ENCODE measurements at places on chromosomes 5 and 9.

DNA sequence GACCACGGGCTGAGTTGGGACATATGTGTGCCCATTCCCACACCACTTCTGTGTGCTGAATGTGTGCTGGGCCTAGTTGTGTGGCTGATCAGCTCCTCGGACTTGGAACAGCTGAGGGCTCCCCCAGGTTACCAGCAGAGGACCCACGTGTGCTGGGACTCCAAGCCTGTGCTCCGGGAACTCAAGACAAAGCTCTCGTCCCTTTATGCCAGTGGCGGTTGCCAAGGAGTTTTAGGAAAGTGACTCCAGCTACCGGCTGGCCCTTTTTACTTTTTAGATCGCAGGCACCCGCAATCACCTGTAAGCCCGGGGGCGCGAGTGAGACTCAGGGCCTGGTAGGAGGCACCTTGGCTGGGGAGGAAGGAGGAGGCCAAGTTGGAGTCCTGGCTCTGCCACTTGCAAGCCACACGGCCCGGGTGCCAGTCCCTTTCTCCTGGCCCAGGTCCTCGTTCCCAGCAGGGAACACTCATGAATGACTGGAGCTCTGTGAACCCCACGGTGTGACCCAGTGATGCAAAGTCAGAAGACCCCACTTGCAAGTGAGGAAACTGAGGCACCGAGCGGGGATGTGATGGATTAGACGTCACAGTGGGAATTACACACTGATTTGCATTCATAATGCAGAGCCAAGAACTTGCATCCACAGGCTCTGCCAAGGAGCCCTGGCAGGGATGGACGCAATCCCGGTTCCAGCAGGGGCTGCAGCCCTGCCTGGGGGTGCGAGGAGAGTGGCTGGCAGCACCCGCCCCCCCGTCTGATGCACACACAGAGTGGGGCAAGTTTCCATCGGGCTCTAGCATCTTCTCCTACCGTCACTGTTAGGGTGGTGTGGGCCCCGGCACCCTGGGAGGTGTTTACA lies 26.9 kb downstream of the CRB2 start:
- no peak for DNase-seq

DNA sequence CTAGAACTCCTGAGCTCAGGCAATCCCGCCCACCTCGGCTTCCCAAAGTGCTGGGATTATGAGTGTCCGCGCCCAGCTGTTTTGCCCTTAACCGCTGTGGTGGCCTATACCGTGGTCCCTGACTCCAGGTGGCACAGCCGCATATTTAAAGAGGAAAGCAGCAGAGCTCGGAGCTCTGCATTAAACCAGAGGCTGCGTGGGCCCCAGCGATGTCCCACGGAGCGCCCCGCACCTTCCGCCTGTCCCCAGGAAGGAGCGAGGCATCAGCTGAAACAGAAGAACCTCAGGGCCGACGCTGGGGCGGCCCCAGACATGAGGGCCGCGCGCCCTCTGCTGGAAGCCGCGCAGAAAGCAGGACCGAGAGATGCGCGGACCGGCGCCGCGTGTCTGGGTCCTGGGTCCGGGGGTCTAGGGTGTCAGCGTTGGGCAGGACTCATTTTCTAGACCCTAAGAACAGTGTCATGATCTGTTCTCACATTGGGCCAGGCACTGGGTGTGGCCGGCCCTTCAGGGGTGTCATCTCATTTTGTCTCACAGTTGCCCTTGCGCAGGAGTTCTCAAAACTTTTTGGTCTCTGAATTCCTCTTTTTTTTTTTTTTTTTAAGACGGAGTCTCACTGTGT lies 37.7 kb downstream of the LAMC3 start:
- peak; percentile 61 for DNase-seq

DNA sequence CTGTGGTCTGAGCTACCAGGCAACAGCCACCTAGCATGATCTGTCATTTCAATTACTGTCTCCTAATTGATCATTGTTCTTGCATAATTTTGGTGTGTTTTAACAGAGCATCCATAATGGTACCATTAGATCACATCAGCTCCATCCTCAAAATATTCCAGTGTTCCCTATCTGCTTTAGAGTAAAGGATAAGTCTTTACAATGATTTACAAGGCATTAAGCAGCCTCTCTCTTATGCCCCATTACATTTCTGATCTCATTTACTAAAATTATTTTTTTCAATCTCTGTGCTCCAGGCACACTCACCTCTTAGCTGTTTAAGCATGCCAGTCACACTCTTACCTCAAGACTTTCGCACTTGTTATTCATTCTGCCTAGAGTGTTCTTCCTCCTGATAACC lies 389.9 kb upstream of the PTPRD start:
- DNase-seq, result no peak

GRCh38 chr5:117638581-117638980 lies 1064.0 kb upstream of the SEMA6A start:
- no peak for DNase-seq

- no peak for DNase-seq
Measured at GRCh38 chr5:158938200-158938599, 161.5 kb downstream of the EBF1 start.

DNA sequence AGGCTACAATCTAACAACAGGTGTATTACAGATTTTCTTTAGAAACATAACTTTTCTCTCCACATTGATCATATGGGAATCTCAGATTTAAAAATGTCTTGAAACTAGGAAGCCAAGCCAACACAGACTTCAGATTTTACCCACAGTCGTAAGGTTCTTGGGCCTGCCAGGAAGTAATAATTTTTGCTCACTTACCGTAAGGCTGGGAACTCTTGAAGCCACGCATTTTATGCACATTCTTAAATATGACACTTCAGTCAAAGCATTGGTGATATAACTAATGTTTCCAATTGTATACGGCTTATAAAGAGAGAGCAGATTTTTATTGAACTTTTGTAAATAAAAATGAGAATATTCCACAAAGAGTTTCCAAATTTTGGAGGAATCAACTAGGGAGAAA lies 328.9 kb upstream of the TRPC7 start:
- DNase-seq, result no peak

DNA sequence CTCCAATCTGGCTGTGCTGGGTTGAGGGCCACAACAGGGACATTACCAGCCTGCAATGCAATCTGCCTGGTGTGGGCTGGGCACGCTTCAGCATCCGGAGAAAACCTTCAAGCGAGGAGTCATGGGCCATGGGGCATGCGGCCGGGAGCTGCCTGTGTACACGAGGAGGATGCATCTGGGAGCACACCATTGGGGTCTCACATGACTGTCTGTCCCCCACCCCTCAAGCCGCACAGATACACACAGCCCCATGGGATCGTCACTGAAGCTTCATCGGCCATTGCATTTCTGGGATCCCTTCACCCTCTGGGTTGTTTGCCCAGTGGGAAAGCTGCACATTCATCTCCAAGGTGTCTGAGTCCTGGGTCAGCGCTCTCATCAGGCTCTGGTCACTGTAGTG lies 9.9 kb downstream of the LCN1 start:
- DNase-seq, result no peak

DNA sequence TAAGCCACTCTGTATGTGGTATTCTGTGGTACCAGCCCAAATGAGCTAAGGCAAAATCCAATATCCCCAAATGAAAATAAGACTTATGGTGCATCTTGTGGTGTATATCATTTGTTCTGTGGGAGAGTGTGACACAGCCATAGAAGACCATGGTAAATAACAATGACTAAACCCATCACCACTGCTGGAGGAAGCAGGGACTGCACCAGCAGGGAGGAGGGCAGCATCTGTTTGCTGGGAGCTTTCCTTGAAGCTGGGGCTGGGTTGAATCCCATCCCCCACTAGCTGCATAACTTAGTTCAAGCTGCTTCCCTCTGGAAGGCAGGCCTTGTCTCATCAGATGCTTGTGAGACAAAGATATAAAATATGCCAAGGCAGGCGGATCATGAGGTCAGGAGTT lies 14.2 kb downstream of the GADD45G start:
- no peak for DNase-seq

DNA sequence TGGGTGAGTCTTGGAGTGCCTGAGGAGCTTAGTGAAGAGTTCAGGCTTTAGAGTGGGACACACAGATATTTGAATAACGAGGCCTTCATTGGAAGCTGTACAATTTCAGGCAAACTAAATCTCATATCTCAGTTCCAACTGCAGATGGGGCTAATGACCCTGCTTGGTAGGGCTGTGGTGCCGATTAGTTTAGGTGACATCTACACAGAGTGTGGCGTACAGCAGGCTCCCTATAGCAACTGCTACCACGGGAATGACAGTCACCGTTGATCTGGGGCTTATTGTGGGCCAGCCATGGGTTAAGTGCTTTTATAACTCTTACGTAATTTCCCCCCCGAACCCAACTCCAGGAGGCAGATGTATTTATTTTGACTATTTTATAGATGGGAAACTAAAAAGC lies 70.8 kb downstream of the FAT2 start:
- no peak for DNase-seq

DNA sequence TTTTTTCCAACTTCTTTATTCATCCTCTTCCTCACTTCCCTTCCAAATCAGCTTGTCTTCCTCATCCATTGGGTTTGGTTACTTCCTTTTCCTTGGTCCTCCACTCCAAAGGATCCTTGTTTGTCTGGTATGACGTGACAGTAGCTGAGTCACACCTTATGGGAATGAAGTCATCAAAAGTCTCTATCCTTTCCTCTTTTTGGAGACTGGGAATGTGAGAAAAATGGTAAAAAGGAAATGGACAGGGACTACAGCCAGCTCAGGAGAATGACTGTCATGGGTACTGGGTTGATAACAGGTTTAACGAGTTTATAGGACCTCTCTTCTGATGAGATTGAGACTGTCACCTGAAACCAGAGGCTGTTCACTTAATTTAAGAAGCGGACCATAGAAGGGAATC lies 76.2 kb upstream of the MYO10 start:
- no peak for DNase-seq

DNA sequence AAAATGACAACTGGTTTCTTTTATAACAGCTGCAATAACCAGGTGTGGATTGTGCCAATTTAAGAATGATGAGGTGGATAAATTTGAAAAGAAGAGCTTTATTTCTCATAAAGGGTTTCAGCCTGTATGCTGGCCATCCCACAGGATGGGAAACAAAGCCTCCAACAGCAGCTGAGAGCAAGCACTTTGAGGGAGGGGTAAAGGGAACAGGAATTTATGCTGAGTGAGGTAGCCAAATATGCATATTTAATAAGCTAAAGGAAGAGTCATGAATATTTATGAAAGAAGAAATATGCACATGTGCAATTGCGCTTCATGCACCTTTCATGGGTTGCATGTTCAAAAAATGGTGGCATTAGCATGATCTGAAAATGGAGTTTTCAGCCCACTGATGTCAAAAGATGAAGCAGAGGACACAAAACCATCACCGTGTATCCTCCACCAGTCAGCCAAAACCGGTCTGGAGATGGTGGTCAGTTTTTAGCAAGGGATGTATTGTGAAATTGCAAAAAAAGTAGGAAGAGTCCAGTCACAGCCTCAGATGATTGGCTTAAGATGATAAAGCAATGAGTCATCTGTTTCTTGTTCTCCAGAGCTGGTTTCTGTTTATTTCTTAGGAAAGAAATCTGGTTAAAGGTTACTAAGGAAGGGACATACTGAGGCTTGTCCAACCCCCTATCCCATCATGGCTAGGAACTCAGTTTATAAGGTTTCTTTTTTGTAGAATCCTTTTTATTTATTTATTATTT lies 47.9 kb downstream of the DEPDC1B start:
- no peak for DNase-seq

GRCh38 chr5:39376293-39376714 lies 12.0 kb upstream of the C9 start:
- peak; percentile 25 for DNase-seq

Measured in NCI-H1417 (cell line).